ENCODE measurements at places on chromosomes 1 and 21.

DNA sequence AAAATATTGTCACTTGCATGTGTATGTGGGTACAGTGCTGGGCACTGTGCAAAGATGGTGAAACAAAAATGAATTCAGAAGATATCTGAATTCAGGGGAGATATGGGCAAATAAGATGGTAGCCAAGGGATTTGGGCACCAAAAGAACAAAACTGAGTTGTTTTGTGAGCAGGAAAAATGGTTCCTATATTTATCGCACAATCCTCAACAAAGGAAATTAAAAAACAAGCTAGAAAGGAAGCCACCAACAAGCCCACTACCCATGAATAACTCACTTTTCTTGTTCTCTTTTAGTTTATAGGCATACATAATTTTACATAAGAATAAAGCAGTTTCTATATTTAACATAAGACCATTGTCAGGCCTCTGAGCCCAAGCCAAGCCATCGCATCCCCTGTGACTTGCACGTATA is 40.7 kb upstream of the VASH2 start:
- no peak for DNase-seq

DNA sequence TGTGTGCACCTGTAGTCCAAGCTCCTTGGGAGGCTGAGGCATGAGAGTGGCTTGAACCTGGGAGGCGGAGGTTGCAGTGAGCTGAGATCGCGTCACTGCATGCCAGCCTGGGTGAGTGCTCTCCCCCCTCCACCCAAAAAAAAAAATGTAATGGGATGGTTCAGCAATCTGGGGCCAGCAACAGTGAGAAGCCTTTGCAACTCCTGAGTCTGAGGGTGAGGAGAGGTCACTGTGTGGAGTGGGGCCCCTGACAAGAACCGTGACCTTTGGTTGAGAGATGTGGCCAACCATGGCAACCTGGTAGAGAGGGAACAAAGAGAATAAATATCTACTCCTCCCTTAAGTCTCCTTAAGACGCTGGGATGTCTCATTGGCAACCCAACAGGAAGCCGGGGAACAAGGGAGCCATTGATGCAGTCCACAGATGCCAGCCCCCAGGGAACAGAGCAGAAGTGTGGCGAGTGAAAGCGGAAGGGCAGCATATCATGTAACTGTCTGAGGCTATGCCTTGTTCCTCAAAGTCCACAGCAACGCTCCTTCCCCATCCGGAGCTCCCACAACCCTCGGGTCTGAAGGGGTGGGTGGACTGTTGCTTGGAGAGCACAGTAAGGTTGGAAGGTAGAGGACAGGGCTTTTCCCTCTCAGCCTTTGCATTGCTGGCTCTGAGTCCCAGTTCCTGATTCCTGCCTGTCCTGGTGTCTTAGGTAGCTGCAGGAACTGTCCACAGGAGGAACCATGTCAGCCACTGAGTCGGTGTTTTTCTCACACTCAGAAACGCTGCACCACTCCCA is 8.3 kb downstream of the TRNP1 start:
- DNase-seq, result no peak

- DNase-seq, result no peak
Observed at GRCh38 chr1:47469910-47470309, 32.1 kb downstream of the FOXD2 start.

DNA sequence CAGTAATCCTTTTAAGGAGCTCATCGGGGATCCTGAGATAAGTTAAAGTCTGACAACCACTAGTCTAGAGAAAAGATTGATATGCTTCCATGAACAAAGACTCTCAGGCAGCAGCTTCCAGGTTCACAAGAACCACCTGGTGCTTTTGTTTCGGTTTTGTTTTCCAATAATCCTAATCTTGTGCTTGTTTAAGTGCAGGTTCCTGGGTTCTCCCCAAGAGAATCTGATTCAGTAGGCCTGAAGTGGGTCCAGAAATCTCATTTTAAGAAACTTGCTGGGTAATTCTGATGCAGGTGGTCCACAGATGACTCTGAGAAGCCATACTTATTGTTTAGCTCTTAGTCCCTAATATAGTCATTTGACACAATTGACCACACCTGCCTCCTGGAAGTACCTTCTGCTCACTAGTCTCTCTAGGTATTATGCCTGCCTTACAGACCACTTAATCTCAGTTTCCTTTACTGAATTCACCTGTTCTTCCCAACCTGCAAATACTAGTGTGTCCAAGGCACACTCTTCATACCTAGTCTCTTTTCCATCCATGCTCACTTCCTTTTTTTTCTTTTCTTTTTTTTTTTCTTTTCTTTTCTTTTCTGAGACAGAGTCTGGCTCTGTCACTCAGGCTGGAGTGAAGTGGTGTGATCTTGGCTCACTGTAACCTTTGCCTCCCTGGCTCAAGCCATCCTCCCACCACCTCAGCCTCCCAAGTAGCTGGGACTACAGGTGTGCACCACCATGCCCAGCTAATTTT is 20.5 kb upstream of the FRRS1 start:
- DNase-seq, result no peak

GRCh38 chr1:39385067-39385988 is 106.1 kb upstream of the BMP8A start:
- DNase-seq, result no peak

DNA sequence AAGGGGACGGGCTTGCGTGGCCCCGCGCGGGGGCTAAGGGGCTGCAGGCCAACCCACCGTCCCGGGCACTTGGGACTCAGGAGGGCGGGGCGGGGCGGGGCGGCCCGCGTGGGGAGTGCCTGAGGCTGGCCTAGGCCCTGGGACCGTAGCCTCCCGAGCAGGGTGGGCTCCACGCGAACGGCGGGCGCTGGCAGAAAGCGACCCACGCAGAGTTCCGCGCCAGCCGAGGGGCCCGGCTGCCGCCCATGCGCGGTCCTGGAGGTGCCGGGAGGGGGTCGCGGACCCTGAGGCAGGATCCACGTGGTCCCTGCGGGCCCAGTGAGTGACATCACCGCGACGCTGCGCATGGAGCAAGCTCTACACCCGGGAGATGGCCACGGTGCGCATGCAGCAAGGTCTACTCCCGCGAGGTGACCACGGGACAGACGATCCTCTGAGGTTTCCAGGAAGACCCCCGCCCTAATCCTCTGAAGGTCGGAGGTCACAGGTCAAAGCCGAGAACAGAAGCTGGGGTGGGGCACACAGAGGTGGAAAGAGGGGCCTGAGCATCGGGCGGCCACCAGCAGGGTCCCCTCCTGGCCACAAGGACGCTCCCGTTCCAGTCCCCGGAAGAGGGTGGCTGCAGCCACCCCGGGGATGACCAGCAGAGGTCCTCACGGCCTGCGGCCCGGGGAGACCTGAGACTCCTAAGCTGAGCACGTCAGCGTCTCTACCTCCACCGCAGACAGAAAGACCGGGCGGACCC is 13.5 kb upstream of the SLC19A1 start:
- peak; percentile 82 for DNase-seq

GRCh38 chr21:35981514-35982070 is 78.7 kb downstream of the SETD4 start:
- DNase-seq, result no peak

- DNase-seq, result no peak
Observed at GRCh38 chr1:156281281-156281680, 1.3 kb downstream of the SMG5 start.

DNA sequence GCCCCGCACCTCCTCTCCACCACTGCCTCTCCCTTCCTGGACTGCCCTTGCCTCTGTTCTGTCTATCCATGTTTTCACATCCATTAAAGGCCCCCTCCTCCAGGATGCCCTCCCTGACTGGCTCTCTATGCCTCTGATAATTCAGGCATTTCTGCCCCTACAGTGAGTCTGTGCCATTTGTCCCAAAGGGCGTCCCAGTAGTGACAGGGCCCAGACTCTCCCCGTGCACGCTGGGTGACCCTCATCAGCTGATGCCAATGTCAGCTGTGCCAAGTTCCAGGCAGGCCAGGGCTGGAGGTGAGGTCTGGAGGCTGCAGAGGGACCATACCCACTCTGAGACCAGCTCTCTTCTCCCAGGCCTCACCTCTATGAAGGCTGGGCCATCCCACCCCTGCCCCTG is 3.2 kb upstream of the PLEKHG5 start:
- DNase-seq, result no peak

DNA sequence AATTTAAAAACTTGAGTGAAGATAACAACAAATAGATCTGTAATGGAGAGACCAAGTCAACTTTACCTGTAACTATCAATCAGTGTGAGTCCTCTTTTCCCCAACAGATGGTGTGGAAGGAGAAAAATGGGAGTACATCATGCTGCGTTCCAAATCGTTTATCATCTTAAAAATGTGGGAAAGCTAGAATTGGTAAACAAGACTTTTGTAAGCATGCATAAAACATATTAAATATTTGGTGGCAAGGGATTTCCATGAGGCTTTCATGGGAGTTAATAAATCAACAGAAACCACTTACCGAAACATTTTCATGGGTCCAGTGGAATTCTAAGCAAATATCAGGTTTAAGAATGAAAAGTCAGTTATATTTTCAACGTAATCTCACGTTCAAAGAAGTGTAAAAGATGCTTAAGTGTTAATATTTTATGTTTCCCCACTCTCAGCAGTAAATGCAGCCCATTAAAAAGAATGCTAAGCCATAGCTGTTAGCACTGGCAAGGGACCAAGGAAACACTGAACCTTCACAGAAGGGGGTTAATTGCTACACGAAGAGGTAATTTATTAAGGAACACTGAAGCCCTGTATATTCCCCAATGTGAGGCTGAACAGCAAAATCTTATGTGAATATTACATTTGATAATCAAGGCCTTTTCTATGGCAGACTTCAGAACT is 117.0 kb downstream of the ZC3H11B start:
- peak; percentile 54 for DNase-seq

GRCh38 chr1:154758346-154758745 is 111.7 kb downstream of the KCNN3 start:
- no peak for DNase-seq

GRCh38 chr1:11804666-11805421 is 920 bp downstream of the MTHFR start:
- DNase-seq, result peak; percentile 42

GRCh38 chr21:37413553-37414291 is 47.1 kb downstream of the DYRK1A start:
- no peak for DNase-seq

- DNase-seq, result no peak
Observed at GRCh38 chr1:40341491-40342380, 24.6 kb upstream of the COL9A2 start.

DNA sequence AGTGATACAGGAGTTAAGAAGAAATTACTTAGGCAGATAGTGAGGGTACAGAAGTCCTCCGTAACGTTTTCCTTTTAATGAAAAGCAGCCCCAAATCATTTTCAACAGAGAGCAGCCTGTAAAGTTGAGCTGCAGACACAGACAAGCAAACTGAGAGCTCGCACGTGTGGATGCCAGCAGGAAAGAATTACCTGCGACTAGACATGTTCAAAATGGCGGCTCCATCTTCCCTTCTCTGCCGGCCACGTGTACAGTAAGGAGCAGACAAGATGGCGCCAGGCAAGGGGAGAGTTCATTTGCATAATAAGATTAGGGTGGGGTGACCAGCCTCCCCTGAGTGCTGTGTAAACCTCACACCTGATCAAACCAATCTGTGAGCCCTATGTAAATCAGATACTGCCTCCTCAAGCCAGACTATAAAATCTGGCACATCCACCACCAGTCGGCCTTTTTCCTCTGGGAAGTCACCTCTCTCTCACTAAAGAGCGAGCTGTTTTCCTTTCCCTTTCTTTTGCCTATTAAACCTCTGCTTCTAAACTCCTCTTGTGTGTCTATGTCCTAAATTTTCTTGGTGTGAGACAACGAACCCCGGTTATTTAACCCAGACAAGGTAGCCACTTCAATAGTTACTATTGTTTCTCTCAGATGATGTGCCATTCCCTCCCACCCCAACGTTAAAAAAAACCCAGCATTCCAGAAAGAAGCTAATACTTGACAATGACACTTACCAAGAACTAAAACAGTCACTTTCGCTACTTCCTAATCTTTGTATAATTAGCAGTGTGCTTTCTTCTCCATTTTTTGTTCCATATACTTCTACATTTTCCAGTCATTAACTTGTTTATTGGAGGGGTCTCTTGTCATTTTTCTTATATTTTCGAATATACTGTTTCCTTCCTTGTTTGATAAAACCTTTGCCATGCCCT is 27.4 kb downstream of the DUSP10 start:
- peak; percentile 99 for DNase-seq

DNA sequence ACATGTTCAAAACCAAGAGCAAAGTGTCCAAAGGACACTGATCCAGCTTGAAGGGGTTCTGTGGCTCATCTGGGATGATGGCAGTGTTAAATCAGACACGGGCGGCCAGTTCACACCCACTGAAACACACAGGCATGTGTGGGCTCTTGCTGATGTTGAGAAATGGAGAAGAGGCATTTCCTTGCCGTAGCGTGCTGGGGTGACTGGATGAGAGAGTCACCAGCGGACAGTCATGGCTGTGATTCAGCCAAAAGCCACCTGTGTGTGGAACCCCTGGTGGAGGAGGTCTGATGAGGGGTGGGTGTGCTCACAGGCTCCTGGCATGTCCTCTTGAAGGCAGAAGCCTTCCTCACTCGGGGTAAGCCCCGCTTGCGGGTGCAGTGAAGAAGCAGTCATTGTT is 7.2 kb downstream of the C1orf35 start:
- DNase-seq, result no peak

DNA sequence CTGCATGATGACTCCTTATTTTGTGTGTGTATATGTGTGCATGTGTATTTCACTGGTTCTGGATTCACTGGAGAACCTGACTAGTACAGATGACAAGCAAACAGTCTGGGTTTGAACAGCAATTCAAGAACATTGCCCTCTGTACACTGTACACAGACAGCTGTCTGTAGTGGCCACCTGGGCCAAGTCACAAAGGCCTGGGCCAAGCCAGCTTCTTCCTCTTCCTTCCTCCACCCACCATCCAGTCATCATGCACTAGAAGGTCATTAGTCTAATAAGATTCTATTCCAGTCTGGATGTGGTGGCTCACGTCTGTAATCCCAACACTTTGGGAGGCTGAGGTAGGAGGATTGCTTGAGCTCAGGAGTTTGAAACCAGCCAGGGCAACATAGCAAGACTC is 155.9 kb downstream of the ELAVL4 start:
- DNase-seq, result no peak

DNA sequence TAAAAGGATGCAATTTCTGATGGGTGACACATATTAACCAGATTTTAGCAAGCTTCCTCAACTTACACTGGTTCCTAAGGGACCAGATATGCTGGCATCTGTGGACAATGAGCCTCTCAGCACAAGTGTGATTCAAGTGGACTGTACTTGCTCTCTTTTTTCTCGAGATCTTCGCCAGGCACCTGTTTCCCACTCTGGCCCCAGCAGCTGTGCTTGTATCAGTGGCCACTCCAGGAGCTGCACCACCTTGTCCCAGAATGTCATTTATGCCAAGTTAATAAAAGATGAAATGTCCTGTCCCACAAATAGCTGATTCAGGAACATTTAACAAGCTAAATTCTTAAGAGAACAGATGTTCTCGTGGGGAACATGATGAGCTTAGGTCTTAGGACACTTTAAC is 14.6 kb downstream of the C1orf198 start:
- no peak for DNase-seq

Data from NCI-H146 (cell line).